Hematopoietic multipotent progenitor cell treated with erythropoietin and hydrocortisone succinate and interleukin-3 and kit ligand, for 15 days (in vitro differentiated cells): ENCODE measurements at places on chromosomes 2 and 18.

- DNase-seq, result no peak
Observed at GRCh38 chr2:120456867-120457266, 110.9 kb downstream of the INHBB start.

DNA sequence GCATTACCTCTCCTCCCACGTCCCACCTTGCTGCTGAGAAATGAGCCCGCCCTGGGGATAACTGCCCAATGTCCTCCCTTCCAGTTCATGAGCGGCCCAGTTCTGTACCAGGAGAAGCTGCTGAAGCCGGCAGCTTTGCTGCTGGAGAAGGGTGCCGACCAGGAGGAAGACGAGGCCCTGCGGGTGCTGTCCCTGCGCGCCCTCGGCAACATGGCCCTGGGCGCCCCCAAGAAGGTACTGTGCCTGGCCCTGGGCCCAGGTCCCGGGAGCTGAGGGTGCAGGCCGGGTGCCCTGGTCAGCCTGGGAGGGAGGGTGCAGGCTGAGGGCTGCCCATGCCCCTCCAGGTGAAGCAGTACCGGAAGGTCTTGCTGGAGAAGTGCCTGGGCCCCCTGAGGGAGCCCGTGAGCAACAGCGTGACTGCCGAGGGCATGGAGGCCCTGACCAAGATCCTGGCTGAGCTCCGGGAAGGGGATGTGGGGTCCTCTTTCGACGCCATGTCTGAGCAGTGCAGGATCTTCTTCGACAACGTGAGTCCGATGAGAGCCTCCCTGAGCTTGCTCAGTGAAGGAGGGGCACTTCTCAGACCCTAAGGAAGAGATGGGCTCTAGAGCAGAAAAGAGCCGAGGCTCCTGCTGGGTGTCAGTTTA, 25.7 kb downstream of the HJURP start:
- no peak for DNase-seq

DNA sequence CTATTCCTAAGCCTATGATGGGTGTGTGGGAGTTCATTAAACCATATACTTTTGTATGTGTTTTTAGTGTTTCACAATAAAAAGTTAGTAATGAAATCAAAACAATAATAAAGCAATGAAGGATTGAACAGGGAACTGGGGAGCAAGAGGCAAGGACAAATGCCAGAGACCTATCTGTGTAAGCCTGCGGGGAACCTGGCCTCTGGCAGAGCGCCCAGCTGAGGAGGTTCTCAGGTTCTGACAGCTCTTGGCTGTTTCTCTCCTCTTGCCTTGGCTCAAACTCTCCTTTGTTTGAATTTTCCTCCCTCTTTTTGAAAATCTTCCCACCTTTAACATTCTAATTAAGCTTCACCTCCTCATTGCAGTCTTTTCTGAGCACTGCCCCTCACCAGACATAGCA, 200.0 kb upstream of the NCKAP5 start:
- DNase-seq, result no peak

DNA sequence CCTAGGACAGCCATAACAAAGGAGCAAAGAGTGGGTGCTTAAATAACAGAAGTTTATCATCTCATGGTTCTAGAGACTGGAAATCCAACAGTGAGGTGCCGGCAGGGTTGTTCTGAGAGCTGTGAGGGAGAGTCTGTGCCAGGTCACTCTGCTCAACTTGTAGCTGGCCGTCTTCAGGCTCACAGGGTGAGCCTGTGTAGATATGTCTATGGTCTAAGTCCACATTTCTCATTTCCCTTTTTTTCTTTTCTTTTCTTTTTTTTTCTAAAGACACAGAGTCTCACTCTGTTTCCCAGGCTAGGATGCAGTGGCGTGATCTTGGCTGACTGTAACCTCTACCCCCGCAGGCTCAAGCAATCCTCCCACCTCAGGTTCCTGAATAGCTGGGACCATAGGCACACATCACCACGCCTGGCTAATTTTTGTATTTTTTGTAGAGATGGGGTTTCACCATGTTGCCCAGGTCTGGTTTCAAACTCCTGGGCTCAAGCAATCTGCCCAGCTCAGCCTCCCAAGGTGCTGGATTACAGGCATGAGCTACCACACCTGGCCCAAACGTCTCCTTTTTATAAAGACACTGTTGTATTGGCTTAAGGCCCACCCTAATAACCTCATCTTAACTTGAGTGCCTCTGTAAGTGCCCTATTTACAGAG, 142.2 kb downstream of the SP3 start:
- no peak for DNase-seq

GRCh38 chr2:113089916-113090315, 22.1 kb downstream of the IL1F10 start:
- DNase-seq, result no peak

- no peak for DNase-seq
Observed at GRCh38 chr2:169363560-169364150, 1.3 kb upstream of the LRP2 start.
